Fibroblast of mammary gland (primary cell): ENCODE measurements at places on chromosomes 1 and 21.

DNA sequence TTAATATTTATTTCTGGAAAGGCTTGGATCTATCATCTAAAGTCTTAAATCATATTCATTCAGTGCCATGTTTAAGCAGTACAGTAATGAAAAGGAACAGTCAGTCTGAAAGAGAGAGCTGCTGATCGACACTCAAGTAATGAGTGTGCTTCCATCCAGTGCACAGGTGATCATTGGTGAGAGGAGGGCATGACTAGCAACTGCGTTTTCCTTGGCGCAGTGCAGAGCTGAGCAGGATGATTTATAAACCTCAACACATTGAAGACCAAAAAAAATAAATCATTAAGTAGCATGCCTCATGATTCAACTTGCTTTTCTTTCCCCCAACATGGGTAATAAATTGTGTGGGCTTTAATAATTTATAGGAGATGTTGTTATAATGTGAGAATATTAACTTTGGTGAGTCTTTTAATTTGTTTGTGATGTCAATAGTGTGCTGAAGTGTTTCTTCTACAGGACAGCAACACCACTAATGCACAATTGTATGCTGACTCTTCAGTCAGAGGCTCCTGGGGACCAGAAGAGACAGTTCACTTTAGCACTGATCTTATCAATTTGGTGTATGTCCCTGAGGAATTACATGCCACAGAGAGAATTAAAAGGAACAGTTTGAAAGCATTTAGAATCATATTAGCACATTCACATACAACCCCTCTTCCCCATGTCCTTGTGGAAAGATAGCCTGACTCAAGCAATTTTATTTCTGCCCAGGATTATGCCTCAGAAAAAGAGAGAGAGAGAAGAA is 199.7 kb upstream of the ADGRL2 start:
- DNase-seq = no peak

- DNase-seq = peak; percentile 49
These were observed 32.1 kb upstream of the PDE9A start for GRCh38 chr21:42621166-42621818.

GRCh38 chr1:226672339-226672762 is 66.7 kb downstream of the ITPKB start:
- no peak for DNase-seq

GRCh38 chr1:51551081-51551480 is 32.0 kb upstream of the EPS15 start:
- no peak for DNase-seq

DNA sequence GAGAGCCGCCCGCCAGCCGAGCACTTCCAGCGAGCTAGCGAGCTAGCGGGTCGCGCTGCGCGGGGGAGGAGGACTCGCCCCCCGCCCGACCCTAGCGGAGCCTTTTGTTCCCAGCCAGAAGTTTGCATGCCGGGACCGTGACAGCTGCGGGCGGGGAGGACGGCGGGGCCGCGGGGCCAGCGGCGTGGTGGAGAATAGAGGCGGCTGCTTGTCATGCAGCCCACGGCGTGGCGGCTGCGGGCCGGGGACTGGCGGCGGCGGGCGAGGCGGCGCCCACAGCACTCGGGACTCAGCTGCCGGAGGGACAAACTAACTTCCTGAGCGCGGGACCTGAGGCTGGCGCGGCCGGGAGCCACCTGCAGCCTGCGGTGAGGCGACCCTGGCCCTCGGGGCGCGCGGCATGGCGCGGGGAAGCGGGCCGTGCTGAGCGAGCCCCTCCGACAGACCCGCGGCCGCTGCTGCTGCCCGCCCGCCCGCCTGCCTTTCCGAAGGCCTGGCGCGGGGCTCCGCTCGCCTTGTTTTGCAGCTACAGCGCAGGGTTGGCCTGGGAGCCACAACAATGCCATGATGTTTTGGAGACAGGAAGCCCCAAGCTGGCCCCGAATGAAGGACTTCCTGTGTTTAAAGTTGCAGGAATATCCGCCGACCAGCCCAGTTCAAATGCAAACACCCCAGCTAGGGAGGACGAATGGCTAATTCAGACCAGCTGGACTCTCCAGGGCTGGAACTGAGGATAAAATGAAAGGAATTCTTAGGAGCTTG is 82.2 kb upstream of the BMP8A start:
- DNase-seq = peak; percentile 78

GRCh38 chr1:39645411-39646043 is 6.1 kb upstream of the HEYL start:
- no peak for DNase-seq

GRCh38 chr21:24197132-24197643 is 1410.1 kb downstream of the MRPL39 start:
- no peak for DNase-seq

GRCh38 chr1:67216401-67216800 is 50.1 kb downstream of the IL23R start:
- no peak for DNase-seq

DNA sequence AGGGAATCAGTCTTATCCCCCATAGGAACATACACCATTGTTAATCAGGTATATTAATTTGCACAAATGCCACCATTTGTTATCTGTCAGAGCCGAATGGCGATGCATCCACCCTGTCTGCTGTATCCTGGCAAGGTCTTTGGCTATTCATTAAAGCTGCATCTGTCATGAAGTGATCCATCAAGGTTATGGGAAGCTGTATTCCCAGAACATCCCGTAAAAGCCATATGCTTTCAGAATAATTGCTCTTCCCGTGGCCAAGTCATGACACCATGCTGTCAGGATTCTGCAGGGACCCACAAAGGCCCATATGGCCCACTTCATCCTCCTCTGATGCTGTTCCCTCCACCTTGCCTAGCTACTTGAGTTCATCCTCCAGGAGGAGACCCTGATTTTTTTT is 103.9 kb downstream of the RAVER2 start:
- no peak for DNase-seq
